ENCODE measurements at places on chromosomes 4 and X. TPM values are rescaled to one million over a fixed set of nuclear protein-coding genes. Genes with fewer than 3 reads are reported as not detected.

DNA sequence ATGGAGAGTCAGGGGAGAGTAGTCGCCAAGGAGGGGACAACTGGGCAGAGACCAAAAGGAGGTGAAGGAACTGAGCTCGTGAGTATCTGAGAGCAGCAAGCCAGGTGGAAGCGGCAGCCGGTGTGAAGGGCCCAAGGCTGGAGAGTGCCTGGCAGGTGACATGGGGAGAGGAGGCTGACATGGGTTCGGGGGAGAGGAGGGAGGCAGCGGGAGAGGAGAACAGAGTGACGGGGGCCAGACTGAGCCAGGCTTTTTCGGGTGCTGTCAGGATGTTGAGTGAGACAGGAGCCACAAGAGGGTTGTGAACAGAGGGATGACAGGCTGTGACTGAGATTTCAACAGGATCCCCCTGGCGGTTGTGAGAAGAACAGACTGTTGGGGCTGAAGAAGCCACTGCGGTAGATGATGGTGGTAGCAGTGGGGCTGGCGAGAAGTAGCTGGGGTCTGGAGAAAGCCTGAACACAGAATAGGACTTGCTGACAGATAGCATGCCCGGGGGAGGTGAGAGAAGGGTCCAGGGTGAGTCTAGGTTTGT lies 5.7 kb downstream of the ELK1 start:
- H3K4me3 ChIP-seq: no peak overlapping the region
- H3K27me3 ChIP-seq: no peaks in the 10 kb centered on the region
- H3K4me1 ChIP-seq: 0 out of 2 replicates have a peak, but pooled peaks cover 5% of the 10 kb centered on the region
- no peak for DNase-seq
- H3K36me3 ChIP-seq: peaks cover 4% of the 10 kb centered on the region

DNA sequence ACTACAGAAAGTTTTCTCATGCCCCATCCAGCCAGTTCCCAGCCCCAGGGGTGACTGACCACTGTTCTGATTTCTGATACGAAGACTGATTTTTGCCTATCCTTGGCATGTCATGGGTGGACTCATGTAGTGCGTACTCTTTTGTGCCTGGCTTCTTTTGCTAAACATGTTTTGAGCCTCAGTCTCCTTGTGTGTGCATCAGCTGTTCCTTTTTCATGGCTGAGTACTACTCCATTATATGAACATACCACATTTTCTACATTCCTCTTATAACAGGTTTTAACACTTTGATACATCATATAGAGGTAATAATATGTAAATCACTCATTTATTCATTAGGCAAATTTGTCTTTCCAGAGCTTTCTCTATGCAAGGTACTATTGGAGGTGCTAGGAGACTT lies 126.7 kb downstream of the ANAPC4 start:
- no peak overlapping the region for H3K27ac ChIP-seq
- no peaks in the 10 kb centered on the region for H3K36me3 ChIP-seq
- no peak overlapping the region for H3K4me3 ChIP-seq

DNA sequence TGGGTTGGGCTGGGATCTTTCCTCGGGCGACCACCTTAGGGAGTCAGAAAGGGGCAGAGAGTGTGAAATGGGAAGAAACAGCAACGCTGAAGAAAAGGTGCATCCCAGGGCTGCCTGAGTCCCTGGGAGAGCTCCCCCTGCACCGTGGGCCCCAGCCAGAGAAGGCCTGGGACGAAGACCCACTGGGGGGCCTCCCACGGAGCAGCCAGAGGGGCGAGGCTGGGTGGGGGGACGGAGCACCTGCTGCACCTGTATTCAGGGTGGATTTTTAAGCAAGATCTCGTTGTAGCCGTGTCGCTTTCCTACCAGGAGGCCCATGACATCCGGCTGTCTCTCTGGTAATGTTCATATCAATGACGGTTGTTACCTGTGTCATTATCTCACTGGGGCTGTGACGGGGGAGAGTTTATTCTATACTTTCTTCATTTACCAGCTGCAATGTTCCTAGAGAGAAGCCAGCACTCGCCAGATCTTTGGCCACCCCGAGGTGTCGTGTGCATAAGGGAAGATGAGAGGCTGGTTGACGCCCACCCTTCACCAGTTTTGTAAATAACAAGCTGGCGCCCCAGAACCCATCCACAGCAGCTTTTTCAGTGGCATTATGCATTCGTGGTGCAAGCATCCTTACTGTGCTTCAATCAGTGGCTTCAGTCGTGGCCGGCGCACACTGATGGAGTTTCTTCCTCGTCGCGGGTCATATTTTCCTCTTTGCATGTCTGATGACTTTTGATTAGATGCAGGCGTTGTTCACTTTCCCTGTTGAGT lies 5.6 kb upstream of the PCGF3 start:
- DNase-seq: no peak
- H3K27me3 ChIP-seq: no peaks in the 10 kb centered on the region
- H3K27ac ChIP-seq: no peak overlapping the region
- H3K4me3 ChIP-seq: no peak overlapping the region
- H3K36me3 ChIP-seq: no peaks in the 10 kb centered on the region

DNA sequence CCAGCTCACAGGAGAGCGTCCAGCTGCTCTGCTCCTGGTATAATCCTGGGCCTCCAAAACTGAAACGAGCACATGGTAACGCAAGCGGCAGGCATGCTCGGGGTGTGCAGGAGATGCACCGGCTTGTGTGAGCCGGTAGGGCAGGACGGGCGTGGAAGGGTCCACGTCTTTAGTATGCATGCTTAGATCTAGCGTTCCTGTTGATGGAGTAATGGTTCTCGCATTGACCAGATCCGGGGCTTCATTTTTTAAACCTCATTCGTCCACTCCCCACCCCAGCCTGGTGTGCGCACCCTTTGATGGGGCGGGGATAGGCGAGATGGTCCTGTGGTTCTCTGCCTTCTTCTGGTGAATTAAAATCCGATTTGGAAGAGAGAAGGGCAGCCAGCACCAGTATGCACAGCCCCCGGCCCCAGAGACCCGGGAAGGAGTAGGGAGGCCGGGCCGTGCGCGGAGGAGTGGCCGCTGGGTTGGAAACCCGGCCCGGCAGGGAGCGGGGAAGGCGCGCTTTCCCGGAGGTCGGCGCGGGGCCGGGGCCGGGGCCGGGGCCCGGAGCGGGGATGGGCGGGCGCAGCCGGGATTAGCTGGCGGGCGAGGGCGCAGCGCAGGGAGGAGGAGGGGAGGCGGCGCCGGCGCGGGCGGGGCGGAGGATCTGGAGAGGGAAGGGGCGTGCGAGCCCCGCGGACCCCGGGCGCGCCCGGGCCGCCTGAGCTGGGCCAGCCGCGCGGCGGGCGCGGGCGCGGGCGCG lies 39.9 kb downstream of the FAM149A start:
- H3K4me1 ChIP-seq: peaks cover 4% of the 10 kb centered on the region
- no peak overlapping the region for H3K27ac ChIP-seq
- H3K4me3 ChIP-seq: peak overlapping the region; percentile 31
- no peak for DNase-seq

GRCh38 chrX:13401724-13402123 lies 81.9 kb upstream of the ATXN3L start:
- no peak for DNase-seq
- no peaks in the 10 kb centered on the region for H3K4me1 ChIP-seq
- H3K27me3 ChIP-seq: no peaks in the 10 kb centered on the region
- H3K4me3 ChIP-seq: no peak overlapping the region
- H3K27ac ChIP-seq: peak overlapping the region; percentile 90
- no peaks in the 10 kb centered on the region for H3K36me3 ChIP-seq

Gene RADX
- total RNA-seq: 5.2 TPM

GRCh38 chr4:82528868-82529267 lies 32.9 kb downstream of the TMEM150C start:
- no peaks in the 10 kb centered on the region for H3K4me1 ChIP-seq
- H3K27ac ChIP-seq: no peak overlapping the region
- H3K4me3 ChIP-seq: no peak overlapping the region
- DNase-seq: no peak

Gene RPA4
- 0.23 TPM for total RNA-seq

DNA sequence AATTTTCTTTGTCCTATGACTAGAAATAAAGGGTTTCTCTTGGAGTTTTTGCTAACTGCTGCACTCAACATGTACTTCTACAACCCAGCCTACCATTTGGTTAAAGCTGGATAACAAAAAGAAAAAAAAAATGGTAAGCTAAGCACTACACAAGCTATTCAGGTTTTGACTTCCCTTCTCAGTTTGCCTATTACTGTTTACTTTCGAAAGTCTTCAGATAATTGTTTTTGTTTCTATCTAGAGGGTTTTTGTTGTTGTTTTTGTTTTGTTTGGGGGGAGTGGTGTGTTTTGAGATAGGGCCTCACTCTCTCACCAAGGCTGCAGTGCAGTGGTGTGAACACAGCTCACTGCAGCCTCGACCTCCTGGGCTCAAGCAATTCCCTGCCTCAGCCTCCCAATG lies 46.6 kb downstream of the CLOCK start:
- H3K27ac ChIP-seq: no peak overlapping the region
- DNase-seq: no peak
- no peak overlapping the region for H3K4me3 ChIP-seq
- no peaks in the 10 kb centered on the region for H3K27me3 ChIP-seq
- no peaks in the 10 kb centered on the region for H3K36me3 ChIP-seq

DNA sequence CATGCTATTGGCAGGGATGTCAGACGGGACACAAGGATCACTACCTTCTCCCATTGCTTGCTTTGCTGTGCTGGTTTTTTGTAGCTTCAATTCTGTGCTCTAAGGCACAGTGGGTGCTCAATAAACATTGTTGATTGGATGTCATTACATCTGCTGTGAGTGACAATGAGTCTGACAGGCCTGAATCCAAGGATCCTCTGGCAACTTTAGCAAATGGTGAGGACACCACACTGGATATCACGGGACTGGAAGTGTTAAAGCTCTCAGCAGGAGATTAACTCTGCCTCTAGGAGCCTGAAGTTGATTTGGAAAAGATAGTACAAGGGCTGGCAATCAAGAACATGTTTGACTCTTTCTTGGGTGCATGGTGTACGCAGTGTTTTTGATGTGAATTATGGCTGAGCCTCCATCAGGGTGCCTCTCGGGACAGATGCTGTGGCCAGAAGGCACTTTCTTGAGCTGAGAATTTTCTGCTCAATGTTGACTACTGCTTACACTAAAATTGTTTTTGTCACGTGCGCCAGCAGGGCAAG lies 217.9 kb downstream of the ARAP2 start:
- no peak overlapping the region for H3K27ac ChIP-seq
- no peaks in the 10 kb centered on the region for H3K4me1 ChIP-seq
- H3K4me3 ChIP-seq: no peak overlapping the region

- no peak for DNase-seq
- H3K27me3 ChIP-seq: no peaks in the 10 kb centered on the region
- H3K4me1 ChIP-seq: no peaks in the 10 kb centered on the region
- H3K4me3 ChIP-seq: no peak overlapping the region
- H3K36me3 ChIP-seq: no peaks in the 10 kb centered on the region
- no peak overlapping the region for H3K27ac ChIP-seq
These were observed 691.6 kb downstream of the NLGN4X start for GRCh38 chrX:5537098-5537497.

GRCh38 chrX:11040996-11041395 lies 70.1 kb upstream of the HCCS start:
- no peak for DNase-seq
- no peaks in the 10 kb centered on the region for H3K36me3 ChIP-seq
- no peak overlapping the region for H3K27ac ChIP-seq
- no peaks in the 10 kb centered on the region for H3K27me3 ChIP-seq

Gene PLP1
- 0.13 TPM for total RNA-seq

DNA sequence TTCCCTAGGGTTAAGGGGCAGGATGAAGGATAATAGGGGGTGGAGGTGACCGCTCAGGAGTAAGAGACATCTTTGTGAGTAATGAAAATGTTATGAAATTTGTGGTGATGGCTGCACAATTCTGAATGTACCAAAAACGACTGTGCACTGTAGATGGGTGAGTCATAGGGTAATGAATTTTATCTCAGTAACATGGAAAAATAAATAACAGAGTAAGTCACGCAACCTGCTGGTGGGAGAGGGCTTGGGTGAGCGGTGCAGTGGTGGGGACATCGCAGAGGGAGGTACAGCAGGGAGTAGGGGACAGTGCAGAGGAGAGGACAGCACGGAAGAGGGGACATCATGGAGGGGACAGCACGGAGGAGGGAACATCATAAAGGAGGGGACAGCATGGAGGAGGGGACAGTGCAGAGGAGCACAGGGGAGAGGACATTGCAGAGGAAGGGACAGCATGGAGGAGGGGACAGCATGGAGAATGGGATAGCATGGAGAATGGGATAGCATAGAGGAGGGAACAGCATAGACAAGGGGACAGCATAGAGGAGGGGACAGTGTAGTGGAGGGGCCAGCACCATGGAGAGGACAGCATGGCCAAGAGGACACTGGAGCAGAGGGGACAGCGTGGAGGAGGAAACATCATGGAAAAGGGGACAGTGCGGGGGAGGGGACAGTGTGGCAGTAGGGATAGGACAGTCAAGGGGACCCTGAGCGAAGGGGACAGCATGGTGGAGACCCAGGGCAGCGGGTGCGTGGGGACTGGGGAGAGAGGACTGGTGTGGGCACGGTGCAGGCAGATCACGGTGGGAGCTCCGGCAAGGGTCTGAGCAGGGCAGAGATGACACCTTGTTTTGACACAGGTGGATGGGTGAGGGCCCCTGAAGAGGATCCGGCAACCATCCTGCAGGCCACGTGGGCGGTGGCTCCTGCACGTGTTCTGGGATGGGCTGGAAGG lies 68.5 kb upstream of the MXD4 start:
- H3K27ac ChIP-seq: no peak overlapping the region
- peaks cover 10% of the 10 kb centered on the region for H3K4me1 ChIP-seq
- no peak overlapping the region for H3K4me3 ChIP-seq
- H3K36me3 ChIP-seq: no peaks in the 10 kb centered on the region

GRCh38 chrX:150338615-150339014 lies 24.5 kb upstream of the MAMLD1 start:
- H3K27ac ChIP-seq: no peak overlapping the region
- no peaks in the 10 kb centered on the region for H3K27me3 ChIP-seq
- no peak for DNase-seq
- no peaks in the 10 kb centered on the region for H3K4me1 ChIP-seq
